Stimulated activated CD8-positive, alpha-beta memory T cell treated with anti-CD3 and anti-CD28 coated beads, Interleukin-15, amount 100 ng/mL, for 24 hours (primary cell): ENCODE measurements at places on chromosomes 6 and 20.

DNA sequence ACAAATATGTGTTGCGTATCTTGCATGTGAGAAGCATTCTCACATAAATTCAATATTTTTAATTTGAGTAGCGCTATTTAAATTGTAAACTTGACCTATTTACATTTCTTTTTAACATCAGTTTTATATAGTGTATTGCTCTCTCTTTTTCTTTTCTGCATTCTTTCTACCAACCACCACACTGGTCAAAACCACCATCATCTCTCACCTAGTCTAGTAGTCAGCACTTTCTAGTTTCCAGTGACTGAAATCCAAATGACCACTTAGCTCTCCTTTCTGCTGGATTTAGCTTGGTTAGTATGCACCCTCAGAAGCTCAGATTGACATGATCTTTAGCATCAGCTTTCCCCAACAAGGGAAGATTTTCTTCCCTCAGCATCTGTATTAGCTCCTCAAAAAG lies 73.2 kb upstream of the HCRTR2 start:
- no peak for DNase-seq

DNA sequence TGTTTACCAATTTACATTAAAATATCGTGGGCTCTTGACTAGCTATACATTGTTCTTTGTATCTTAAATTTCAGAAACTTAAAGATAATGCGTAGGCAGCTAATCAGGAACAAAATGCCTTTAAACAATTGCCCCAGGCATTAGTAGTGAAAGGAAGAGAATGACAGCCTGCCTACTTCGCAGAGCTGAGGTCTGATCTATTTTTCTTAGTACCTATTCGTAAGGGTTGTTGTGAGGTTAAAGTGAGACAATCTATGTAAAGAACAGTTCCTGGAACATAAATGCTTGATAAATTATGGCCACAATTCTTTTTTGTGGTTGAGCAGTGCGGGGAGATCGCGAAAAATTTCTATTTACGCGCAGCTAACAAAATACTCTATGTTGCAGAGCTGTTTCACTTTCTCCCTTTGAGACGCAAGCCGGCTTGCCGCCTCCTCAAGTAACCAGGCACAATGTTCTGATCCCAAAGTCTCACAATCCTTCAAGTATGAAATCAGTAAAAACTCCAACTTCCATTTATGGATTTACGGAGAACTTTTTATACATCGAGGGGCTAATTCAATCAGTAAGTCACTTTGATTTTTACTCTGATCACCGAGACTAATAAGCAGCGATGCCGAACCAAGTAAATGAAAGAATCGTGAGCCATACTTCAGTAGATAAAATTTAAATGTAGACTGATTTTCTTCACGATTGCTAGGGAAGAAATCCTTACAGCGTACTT lies 878 bp upstream of the PNRC1 start:
- no peak for DNase-seq

GRCh38 chr20:34575271-34575670 lies 16.8 kb downstream of the MAP1LC3A start:
- no peak for DNase-seq

- DNase-seq = no peak
These were observed 568 bp downstream of the PREP start for GRCh38 chr6:105402090-105402938.

GRCh38 chr6:2020909-2021308 lies 224.5 kb downstream of the GMDS start:
- DNase-seq = no peak
